A549 treated with GW870086 at 1 μM for 4 hours (cell line): ENCODE measurements at places on chromosomes 13 and 19. TPM values are rescaled to one million over a fixed set of nuclear protein-coding genes. Genes with fewer than 3 reads are reported as not detected.

The EXOC3L2 gene
- total RNA-seq: 1.2 to 2.3 TPM (median 1.7 TPM) in 5 replicates

The VSIG10L gene
- total RNA-seq: 10.7 to 14.9 TPM (median 14.4 TPM) in 5 replicates

The ANGPTL4 gene
- total RNA-seq: 354 to 441 TPM (median 395 TPM) in 5 replicates

The MAST1 gene
- 0.89 to 3.0 TPM (median 2.4 TPM) in 5 replicates for total RNA-seq

The THSD1 gene
- 6.2 to 6.9 TPM (median 6.7 TPM) in 5 replicates for total RNA-seq

The CFD gene
- 11.2 to 22.1 TPM (median 21.4 TPM) in 5 replicates for total RNA-seq

The FFAR3 gene
- total RNA-seq: 0.07 to 0.21 TPM in 2 of 5 replicates, not detected in the others

The SLC25A41 gene
- 0.10 to 0.17 TPM in 2 of 5 replicates, not detected in the others for total RNA-seq

The ADPRHL1 gene
- total RNA-seq: 14.5 to 17.5 TPM (median 14.6 TPM) in 5 replicates

The ITGBL1 gene
- total RNA-seq: 1.4 to 1.8 TPM (median 1.7 TPM) in 5 replicates

The SIGLEC12 gene
- total RNA-seq: not detected in 5 replicates

The SIGLEC8 gene
- not detected in 5 replicates for total RNA-seq

The IGFL1 gene
- 2.0 to 3.8 TPM (median 2.6 TPM) in 5 replicates for total RNA-seq

The NMRK2 gene
- not detected in 5 replicates for total RNA-seq

The ZNF813 gene
- 0.21 to 0.64 TPM (median 0.46 TPM) in 5 replicates for total RNA-seq

The UPK1A gene
- total RNA-seq: 0.41 to 1.2 TPM (median 0.91 TPM) in 5 replicates

The PBX4 gene
- total RNA-seq: 1.5 to 2.9 TPM (median 2.2 TPM) in 5 replicates
